ENCODE measurements at places on chromosomes 3 and 15.

DNA sequence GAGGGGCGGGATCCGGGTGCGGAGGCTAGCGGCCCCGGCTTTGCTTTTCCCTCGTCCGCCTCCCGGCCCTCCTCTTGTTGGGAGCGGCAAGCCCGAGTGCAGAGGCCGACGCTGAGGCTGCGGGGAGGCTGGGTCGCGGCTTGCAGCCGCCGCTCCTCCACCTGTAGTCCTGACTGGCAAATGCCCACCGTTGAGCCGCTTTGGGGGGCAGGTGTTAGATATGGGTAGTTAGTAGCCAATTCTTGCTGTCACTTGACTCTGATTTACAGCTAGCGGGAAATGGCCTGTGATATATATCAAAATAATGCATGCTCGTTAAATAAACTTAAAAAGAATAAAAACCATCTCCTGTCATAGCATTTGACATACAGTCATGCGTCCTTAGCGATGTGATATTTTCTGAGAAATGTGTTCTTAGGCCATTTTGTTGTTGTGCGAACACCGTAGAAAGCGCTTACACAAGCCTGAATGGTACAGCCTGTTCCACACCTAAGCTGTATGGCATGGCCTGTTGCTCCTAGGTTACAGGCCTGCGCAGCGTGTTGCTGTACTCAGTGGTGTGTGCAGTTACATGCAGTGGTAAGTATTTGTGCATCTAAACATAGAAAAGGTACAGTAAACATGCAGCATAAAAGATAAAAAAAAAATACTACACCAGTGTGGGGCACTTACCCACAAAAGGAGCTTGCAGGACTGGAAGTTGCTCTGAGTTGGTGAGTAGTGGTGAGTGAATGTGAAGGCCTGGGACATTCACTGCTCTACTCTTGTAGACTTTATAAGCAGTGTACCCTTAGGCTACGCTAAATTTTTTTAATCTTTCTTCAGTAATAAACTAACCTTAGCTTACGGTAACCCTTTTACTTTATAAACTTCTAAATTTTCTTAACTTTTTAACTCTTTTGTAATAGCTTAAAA lies 873 bp downstream of the CAPN7 start:
- no peak for DNase-seq

GRCh38 chr3:140448001-140448400 lies 229.9 kb upstream of the TRIM42 start:
- DNase-seq = no peak

- no peak for DNase-seq
These were observed 85.6 kb upstream of the POU1F1 start for GRCh38 chr3:87361956-87362355.

- no peak for DNase-seq
These were observed 125.4 kb upstream of the CPNE4 start for GRCh38 chr3:132160198-132160597.

- no peak for DNase-seq
These were observed 374.0 kb downstream of the SV2B start for GRCh38 chr15:91473894-91474545.

- no peak for DNase-seq
These were observed 122.2 kb downstream of the RTP4 start for GRCh38 chr3:187490366-187490765.

DNA sequence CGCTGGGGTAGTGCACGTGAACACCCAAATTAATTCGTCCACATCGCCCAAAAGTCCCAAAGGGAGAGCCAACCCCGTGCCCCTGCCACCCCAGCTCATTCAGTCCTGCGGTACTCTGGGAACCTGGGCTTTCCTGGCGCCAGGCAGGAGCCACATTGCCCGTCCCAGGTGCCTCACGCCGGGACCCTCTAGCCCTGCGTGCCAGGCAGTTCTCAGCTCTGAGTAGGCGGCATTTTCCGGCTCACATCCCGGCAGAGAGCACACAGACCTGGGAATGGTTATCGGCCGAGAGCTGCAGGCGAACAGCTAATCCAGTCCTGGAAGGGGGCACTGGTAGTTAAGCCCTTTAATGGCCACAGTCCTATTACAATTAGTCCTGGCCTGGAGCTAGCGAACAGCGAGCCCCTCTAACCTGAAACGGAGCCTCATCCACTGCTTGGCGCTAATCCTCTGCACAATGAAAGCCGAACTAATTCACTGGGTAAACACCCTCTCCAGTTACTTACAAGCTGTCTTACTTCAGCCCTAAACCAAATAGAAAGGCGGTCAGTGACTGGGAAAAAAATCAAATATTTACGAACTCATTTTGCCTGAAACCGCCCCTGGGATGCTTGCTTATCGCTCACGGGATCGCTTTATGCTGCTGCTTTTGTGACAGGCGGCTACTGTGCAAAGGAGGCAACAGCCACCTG lies 254.6 kb upstream of the SOX14 start:
- DNase-seq = no peak

DNA sequence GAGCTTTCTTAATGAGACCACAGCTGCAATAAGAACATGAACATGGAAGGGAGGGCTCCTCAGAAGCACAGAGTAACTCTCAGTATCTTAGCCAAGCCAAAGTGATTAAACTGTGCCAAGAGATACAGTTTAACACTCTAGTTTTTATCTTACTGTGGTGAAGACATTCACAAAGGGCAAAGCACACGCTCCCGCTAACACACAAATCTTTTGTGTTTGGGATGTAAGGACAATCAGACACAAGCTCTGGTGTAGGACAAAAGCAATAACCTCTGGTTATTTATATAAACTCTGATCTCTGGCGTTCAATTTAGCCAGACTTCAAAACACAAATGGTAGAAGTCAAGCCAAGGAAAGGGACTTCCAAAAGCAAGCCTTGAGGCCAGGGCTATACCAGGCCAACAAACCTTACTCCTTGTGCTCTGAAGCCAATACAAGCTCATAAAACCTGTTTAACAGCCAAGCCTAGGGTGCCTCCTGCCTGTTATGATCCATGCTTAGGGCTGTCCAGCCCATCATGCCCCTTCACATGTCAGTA lies 27.8 kb downstream of the DPH3 start:
- no peak for DNase-seq

DNA sequence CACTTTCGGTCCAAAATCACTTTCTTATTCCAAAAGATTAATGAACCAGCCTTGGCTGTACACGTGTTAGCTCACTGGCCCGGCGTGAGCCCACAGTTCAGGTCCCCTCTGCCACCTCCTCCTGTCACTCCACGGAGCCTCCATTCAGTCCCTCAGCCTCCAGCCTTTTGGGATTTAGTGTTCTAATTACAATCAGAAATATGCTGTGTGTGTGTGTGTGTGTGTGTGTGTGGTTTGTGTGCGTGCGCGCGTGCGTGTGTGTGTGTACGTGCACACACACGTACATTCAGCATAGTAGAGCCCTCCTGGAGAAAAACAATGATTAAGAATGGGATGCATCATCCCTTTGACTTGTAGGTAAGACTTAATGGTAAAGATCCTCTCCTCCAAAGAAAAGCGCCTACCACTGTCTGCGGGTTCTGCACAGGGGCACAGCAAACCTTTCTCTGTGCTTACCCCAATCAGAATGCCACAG lies 801 bp downstream of the CA12 start:
- DNase-seq = no peak

DNA sequence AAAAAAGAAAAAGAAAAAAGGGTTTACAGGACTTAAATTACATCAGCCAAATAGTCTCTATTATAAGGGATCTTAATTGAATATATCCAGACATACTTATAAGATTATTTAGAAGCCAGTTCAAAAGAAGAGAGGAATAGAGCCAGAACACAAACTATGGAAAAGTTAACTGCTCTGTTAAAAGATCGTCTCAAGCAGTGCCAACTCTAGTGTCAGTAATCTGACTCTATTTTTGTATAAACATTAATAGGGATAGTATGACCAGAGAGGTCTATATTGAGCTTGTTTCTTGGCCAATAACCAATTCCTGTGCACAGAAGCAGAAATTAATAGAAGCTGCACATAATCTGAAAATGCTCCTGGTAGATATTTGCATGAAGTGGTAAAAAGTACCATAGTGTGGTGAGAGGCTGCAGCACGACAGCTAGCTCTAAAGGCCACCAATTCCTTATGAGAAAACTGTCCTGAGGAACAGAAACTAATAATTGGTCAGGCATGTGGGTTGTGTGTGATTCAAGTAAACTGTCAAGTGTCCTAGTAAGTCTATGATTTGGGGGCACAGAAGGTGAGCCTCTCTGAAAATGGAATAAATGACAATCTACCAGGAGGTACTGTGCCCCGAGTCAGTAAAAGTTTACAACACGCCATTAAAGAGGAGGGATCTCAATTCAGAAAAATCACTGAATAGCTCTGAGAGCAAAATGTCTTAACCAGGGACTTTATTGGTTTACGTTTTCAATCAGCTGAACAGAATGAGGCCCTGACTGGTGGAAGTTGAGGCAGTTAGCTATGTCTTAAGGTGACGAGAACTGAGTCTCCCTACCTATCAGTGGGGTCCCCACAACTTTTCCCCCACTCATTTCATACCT lies 51.5 kb upstream of the NANOGP8 start:
- no peak for DNase-seq

- DNase-seq = no peak
These were observed 62.0 kb upstream of the MYZAP start for GRCh38 chr15:57529748-57530147.

DNA sequence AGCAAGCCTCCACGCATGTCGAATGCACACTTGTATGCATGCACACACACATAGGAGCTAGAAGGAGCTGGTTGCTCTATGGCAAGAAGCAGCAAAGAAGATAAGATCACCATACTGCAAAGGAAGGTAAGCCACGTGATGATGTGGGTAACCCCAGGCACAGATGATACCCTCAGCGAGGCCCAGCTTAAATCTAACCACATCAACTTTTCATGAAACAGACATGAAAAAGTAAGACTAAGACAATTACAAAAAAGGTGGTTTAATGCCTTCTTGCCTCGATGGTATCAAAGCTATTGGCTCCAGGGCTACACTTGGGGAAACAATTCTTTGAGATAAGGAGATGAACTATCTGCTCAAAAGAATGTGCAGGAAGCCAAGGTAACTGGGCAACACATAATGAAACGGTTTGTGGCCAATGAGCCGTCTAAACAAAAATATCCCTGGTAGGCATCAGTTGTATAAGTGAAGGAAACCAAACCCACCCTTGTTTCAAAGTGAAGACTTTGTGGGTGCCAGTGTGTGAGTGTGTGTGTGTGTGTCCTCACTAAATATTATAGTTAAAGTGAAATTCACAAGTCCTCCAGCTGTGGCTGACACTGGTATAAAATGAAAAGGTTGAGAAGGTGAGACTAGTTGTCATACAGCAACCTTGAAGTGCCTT lies 365.7 kb upstream of the ICE2 start:
- DNase-seq = peak; percentile 30

GRCh38 chr15:82999905-83000671 lies 11.4 kb downstream of the C15orf40 start:
- DNase-seq = no peak

GRCh38 chr3:188946351-188947240 lies 225.2 kb upstream of the TPRG1 start:
- no peak for DNase-seq

GRCh38 chr3:23330568-23330967 lies 127.4 kb downstream of the UBE2E2 start:
- DNase-seq = no peak

DNA sequence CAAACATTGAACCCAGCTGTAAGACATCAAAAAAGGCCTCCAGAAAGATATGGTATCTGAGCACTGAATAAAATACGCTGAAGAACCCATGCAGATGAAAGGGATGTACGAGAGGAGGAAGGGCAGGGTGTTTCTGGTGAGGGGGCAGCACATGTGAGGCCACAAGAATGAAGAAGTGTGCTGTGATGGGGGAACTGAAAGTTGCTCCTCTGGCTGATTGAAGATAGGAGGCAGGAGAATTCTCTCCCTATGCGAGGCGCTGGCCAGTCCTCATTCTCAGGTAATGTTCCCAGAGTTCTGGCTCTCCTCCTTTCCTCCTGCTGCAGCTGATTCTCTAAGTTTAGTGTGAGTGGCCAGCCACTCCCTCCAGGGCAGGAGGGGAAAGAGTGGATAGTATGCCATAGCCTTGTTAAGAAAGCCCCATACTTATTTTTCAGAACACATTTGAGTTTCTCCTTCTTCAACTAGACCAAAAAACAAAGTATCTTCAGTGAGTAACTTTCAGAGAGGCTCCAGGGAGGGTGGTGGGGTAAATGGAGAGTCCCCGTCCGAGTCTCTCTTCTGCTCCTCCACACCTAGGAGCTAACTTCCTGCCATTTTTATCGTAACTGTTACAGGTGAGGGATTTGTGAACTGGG lies 26.9 kb upstream of the MYO1E start:
- DNase-seq = no peak
